ENCODE measurements at places on chromosomes 1 and 21.

GRCh38 chr1:203871114-203871880 is 9.9 kb downstream of the SNRPE start:
- peak; percentile 68 for DNase-seq

DNA sequence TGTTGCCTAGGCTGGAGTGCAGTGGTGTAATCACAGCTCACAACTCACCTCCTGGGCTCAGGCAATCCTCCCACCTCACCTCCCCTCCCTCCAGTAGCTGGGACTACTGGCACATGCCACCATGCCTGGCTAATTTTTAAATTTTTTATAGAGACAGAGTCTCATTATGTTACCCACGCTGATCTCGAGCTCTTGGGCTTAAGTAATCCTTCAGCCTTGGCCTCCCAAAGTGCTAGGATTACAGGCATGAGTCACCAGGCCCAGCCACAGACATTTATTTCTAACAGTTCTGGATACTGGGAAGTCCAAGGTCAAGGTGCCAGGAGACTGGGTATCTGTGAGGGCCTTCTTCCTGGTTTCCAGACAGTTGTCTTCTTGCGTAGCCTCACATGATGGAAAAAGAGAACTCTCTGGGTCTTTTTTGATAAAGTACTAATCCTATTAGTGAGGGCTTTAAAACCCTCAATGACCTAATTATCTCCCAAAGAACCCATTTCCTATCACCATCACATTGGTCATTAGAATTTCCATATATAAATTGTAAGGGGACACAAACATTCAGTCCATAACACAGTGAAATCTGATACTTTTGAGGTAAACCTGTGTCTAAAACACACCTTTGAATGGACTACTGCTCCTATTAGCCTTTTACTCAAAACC is 67.9 kb downstream of the PHACTR4 start:
- DNase-seq = peak; percentile 8

GRCh38 chr1:40712997-40713396 is 21.5 kb downstream of the NFYC start:
- DNase-seq = no peak

DNA sequence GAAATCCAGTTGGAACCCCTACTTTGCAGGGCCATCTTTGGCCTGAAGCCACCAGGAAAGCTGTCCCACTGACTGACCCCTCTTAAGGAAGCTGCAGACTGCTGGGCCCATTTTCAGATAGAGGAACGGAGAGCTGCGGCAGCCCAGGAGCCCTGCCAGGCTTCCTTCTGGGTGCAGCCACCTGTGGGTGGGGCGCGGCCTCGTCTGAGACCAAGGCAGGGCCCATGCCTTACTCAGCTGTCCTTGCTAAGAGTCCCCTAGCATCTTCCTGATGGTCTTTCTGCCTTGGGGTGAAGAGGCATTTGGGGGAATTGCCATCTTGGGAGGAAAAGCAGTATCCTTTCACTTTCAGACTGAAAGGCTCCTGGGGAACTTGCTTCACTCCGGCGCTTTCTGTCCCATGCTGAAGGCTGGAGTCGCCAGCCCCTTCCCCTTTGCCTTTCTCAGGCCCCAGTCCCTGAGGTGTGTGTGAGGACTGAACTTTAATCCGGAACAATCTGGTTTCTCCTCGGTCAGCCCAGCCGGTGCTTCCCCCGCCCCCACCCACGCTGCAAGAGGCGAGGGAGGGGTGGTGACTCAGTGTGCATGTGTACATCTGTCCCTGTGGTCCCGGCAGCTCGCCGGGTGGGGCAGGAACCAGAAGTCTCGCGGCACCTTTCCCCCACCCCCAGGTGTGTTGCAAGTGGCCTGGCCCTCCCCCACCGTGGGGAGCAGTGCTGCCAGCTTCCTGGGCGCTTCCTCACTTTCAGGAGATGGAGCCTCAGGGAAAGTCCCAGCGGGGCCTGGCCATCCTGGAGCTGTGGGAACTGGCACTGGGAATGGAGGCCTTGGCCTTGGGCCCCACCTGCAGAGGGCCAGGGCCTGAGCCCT is 5.1 kb downstream of the ZC3H12A start:
- DNase-seq = no peak

DNA sequence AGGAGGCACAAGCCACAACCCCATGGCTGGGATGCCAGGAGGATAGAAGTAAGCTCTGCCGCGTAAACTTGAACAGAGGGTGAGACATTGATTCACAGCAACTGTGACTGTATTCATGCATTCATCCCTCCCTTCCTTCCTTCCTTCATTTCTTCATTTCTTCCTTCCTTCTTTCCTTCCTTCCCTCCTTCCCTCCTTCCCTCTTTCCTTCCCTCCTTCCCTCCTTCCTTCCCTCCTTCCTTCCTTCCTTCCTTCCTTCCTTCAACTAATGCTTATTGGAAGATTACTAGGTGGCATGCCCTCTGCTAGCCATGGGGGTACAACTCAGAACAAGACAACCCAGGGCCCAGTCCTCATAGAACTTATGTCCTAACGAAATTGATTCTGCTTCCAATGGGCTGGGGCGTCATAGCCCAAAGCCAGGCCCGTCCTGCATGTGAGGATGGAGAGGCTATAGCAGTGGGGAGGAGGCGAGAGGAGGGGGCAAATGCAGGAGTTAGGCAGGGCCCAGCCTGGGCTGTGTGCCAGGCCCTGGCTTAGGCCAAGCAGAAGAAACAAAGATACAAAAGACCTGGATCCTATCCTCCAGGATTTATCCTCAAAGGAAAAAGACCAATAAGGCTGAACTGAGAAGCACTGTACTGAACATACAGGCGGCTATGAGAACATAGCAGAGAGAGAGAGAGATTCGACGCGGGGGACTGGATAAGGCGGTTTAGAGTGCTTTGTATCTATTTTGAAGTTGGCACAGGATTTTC is 24.4 kb upstream of the PAXBP1 start:
- no peak for DNase-seq

GRCh38 chr1:164876398-164877116 is 317.6 kb downstream of the PBX1 start:
- no peak for DNase-seq

- DNase-seq = no peak
Measured at GRCh38 chr1:198749279-198749678, 110.4 kb downstream of the PTPRC start.

DNA sequence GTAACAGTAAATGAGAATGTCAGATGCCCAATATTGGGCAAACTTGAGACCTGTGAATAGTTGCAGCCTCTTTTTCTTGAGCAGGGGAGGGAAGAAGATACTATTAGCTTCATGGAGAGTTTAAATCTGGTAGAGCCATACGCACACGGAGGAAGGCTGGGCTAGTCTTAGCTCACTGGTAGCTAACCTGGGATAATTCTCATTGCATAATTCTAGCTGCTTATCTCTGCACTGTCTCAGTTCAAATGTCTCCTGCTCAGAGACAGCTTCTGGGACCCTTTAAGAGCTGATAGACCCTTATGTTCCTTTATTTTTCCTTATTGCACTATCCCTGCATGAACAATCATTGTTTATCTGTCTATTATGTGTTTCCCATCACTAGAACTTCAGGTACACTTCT is 8.4 kb downstream of the C1orf87 start:
- no peak for DNase-seq

DNA sequence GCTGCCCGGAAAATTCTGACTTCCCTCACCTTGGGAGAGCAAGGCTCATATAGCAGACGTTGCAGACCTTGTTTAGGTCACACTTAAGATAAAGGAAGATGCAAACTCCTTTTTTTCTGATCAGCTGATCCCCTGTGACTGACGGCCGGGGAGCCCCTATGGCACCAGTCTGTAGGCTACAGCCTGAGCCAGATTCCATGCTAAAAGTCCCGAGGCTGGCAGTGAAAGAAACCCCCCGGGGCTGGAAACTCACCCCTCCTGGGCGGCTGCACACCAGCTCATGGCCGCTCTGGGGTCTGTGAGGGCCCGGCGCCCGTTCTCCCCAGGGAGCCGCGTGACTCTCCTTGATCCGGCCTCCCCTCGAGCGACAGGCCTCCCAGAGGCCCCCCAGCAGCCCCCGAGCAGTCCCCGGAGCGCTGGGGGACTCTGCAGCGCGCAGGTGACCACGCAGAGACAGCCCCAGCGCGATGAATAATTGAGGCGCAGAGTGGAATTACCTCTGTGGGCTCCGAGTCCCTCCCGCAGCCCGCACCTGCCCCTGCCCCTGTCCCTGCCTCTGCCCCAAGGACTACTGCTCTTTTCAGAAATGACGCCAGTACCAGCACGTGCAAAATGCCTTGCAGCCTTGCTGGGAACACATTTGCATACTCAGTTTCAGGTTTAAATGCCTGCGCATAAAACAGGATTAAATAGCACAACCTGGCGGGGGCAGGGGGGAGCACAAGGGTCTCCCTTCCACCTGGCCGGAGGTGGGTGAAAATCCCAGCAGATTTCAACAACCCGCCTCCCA is 62.6 kb upstream of the CLDN14 start:
- no peak for DNase-seq

- DNase-seq = no peak
Measured at GRCh38 chr1:179953974-179954492, 577 bp upstream of the CEP350 start.

DNA sequence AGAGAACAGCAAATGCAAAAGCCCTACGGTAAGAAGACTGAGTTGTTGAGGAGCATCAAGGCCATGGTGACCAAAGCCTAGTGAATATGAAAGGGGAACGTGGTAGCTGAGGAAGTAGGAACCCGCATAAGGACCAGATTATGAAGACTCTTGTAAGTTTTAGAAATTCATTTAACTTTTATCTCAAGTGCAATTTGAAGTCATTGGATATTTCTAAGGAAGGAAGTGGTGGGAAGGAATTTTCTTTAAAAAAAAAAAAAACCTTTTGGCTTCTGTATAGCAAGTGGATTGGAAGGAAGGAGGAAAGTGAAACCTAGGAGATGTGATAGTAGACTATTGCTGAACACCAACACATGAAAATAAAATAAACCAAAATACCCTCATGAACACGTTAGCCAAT is 119.0 kb downstream of the TNFSF18 start:
- no peak for DNase-seq

GRCh38 chr1:7387053-7387927 is 383.8 kb upstream of the VAMP3 start:
- no peak for DNase-seq

DNA sequence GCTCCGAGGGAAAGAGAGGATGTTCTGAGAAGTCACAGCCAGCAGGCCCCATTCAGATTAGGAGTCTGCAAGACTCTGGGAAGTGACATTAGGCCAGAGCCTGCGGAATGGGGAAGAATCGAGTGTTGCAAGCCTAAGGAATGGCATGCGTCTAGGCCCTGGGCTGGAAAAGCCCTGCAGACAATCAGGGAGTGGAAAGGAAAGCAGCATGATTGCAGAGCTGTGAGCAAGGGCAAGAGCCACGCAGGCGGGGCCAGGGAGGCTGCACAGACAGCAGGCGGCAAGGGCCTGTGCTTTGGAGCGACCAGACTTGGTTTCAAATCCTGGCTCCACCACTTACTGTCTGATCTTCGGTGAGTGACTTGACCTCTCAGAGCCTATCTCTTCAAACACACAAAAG is 118.2 kb downstream of the RRAGC start:
- peak; percentile 71 for DNase-seq

- DNase-seq = no peak
Measured at GRCh38 chr1:114043054-114043453, 63.8 kb downstream of the OLFML3 start.

- DNase-seq = no peak
Measured at GRCh38 chr1:230228236-230228897, 161.3 kb downstream of the GALNT2 start.

DNA sequence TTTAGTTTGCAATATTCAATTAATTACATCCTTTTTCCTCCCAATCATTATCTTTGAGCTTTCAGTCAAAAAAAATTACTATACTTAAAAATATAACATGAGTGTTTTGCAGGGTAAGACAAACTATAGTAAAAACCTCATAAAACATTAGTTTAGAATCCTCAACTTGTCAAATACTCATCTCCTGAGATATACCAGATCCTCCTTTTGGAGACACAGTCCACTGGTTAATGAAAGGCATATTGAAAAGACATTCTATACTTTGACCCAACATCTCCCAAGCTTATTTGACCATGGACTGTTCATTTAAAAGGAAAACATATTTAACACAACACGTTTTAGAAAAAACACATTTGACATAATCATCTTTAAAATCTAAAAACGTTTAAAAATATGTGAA is 52.8 kb downstream of the NRIP1 start:
- no peak for DNase-seq

DNA sequence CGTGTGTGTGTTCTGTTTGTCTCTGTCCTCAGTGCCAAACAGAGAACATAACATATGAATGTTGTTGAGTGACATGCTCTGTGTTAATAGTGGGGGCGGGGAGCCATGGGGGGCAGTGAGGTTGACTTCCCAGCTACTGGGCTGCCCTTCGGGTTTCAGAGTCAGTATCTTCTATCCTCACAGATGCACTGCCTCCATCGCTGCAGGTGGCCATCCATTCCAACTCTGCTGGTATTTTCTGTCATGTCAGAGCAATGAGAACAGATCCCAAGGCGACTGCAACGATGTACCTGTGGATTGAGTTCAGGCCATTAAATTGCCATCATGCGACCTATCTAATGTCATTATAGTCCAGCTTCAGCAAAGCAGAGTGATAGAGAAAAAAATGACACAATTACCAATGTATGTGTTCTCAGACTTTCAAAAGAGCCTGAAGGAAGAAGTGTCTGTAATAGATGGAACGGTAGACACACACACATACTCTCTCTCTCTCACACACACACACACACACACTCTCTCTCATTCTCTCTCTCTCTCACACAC is 418.5 kb downstream of the RWDD3 start:
- no peak for DNase-seq

DNA sequence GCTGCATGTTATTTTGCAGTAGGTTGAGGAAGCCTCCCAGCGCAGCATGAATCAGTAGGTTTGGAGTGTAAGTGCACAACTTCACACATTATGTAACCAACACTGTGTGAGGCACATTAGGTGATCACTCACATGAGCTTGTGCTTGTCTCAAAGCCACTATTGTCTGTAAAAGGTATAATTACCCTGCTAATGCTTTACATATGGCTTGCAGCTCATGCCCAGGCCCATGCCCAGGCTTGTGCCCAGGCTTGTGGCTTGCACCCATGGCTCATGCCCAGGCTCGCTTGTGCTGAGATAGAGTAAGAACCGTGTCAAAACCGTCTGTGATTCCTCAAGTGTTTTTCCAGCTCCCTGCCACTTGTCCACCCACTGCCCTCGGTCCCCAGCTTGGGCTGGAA is 596.3 kb downstream of the LTN1 start:
- no peak for DNase-seq

GRCh38 chr1:39148942-39149341 is 55.6 kb upstream of the MACF1 start:
- DNase-seq = no peak

DNA sequence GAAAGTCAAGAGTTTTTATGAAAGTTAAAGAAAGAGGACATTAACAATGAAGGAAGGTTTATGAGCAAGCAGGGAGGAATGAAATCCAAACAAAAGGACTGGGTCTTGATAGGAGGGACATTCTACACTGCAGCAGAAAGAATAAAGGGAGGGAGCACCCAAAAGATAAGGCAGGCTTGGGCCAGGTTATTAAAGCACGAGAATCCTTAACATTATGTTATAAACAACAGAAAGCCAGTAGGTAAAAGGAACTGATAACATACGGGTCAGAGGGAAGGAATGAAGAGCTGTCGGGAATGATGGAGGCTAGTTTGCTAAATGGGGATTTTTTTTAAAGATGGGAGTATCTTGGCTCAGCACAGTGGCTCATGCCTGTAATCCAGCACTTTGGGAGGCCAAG is 19.4 kb downstream of the LPGAT1 start:
- no peak for DNase-seq

- DNase-seq = peak; percentile 55
Measured at GRCh38 chr1:147627435-147628110, 42.8 kb downstream of the ACP6 start.

Data from NT2/D1 (cell line).